ENCODE measurements at places on chromosomes 11 and 22.
A peak's percentile ranks its signal among the peaks of the same experiment; 100 is the strongest.

GRCh38 chr11:83723999-83724398 is 437.8 kb upstream of the CCDC90B start:
- no peak for DNase-seq

- no peak for DNase-seq
These were observed 12.2 kb downstream of the MRGPRD start for GRCh38 chr11:68968306-68969250.

DNA sequence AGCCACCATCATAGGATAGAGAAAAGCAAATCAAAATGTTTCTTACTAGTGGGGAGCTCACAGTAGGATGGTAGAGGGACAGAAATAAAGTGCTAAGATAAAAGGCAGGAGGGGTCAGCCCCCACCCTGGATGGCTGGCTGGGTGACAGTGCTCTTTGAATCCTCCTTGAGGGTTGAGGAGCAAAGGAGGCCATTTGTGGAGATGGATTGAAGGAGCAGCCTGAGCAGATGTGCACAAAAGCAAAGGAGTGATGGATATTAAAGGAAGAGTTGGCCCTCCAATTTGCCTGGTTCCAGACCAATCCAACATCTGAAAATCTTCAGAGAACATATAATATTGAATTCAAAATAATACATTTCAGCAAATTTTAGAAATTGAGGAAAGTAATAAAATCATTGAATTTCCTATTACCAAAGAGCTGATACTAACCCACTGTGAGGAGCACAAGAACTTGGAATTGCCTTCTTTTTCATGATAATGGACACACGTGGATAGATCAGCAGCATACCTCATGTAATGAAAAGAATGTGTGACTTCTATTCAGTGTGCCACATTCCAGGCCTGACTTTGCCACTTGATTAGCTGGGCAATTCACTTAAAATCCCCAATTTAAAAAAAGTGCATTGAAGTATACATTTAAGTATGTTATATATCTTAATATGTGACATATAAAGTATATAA is 287.0 kb downstream of the FAT3 start:
- DNase-seq = no peak

DNA sequence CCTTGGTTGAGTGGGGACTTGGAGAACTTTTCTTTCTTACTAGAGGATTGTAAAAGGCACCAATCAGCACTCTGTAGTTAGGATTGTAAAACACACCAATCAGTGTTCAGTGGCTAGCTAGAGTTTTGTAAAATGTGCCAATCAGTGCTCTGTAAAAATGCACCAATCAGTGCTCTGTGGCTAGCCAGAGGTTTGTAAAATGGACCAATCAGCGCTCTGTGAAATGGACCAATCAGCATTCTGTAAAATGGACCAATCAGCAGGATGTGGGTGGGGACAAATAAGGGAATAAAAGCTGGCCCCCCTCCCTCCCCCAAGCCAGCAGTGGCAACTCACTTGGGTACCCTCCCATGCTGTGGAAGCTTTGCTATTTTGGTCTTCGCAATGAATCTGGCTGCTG is 5.5 kb upstream of the DRG1 start:
- no peak for DNase-seq

DNA sequence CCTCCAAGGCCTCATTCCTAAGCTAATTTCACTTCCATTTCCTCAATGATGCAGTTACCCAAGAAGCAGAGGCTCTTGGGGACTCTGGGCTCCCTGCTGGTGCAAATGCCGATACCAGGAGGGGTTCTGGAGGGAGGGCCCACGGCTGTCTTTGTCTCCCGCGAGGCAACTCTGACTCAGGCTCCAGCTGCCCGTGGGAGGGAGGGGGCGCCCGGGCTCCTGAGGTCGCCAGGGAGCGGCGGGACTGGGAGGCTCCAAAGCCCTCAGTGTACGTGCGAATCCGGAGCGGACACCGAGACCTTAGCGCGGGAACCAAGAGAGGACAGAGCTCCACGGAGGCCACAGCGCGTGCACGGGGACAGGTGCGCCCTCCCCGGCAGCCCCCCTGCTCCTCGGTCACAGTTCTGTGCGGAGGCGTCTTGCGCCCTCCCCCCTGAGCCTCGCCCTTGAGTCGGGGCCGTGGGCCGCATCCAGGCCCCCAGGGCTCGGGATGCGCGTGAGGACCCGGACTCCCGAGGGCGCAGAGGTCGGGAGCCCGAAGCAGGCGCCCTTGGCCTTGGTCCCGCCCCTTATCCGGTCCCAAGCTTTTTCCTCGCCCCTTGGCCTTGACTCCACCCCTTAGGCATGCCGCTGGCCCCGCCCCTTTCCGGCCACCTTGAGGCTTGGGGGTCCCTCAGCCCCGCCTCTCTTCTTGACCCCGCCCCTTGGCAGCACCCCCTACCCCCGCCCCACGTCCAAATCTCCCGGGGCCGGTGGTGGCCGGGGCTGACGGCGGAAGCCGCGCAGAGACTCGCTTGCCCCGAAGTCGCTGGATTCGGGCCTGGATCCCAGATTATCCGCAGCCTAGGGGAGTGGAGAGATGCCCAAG is 4.7 kb upstream of the SHISA8 start:
- no peak for DNase-seq

GRCh38 chr11:117011541-117011898 is 86.7 kb downstream of the SIK3 start:
- no peak for DNase-seq

- no peak for DNase-seq
These were observed 379.1 kb downstream of the MN1 start for GRCh38 chr22:27422442-27422841.

- no peak for DNase-seq
These were observed 765 bp downstream of the ZFPL1 start for GRCh38 chr11:65084598-65085375.

- no peak for DNase-seq
These were observed 12.1 kb downstream of the SPATA19 start for GRCh38 chr11:133832991-133833897.

DNA sequence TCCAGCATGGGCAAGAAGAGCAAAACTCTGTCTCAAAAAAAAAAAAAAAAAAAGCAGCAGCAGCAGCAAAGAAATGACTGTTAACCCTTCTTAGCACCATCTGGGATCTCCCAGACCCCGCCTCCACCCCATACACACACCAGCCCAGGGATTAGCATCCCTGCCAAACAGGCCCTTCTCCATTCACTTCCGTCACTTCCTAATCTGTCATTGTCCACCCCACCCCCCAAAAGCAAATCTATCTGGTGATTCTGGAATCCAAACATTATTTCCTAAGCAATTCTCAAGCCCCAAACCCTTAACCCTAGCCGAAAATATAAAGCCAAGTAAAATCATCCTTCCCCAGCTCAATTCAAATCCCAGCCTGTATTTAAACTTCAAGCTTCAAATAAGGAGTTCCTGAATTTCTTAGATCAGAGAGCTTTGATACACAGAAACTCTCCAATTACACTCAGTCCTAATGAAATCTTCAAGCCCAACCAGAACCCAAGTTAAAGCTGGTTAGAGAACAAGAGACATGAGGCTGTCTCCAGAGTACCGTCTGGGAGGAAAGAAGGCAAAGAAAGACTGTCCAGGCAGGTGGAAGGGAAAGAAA is 6.0 kb upstream of the AHNAK start:
- no peak for DNase-seq

DNA sequence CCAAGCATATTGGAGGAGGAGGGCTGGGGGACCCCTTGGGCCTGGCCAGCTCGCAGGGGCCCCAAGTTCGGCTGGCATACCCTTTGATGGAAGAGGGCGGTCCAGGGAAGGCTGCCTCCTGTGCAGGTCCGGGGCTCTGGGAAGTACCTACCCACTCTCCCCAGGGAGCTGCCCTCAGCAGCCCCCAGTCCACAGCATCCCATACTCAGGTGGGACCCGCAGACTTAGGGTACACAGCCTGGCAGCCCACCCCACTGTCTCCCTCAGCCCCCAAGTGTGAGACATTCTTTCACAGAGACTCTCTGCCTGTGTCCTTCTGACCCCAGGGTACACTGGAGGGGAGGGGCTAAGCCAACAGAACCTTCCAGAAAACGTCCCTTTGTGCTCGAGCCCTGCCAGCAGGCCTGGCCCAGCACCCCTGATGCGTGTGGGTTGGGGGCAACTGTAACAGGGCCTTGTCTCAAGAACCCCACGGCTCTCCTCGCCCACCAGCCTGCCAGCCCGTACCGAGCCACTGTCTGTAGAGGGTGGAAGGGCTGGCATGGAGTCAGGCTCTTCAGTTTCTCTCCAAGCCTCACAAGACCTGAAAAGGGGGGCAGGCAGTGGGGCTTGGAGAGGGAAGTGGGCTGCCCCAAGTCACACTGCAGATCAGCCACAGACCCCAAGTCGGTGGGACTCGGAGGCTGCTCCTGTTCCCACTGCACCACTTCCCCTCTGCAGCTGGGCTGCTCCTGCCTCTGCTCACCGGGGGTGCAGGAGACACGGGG is 7.0 kb upstream of the TNFRSF13C start:
- no peak for DNase-seq

- peak; percentile 54 for DNase-seq
These were observed 572 bp upstream of the APLP2 start for GRCh38 chr11:130068986-130069658.

GRCh38 chr22:22358686-22359085 is 114.1 kb downstream of the VPREB1 start:
- DNase-seq = no peak

DNA sequence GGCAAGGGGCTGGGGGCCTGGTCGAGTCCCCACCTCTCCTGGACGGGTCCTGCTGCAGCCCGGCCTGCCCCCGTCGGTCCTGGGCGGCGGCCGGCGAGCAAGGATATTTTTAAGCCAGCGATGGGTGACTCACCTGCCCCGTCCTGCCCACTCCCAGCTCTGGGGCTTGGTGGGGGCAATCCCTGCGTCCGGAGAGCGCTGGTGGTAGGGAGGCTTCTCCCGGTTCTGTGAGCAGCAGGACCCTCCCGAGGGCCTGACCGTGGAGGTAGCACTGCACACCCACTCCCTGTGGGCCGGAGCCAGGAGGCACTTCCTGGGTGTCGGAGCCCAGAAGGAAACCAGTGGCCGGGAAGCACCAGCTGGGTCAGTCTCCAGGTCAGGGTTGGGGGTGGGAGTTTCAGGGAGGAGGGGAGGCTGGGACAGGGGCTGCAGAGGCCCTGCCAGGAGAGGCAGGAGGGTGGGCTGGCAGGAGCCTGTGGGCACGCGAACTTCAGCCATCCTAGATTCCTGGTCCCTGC is 467 bp downstream of the EPS8L2 start:
- no peak for DNase-seq

- DNase-seq = no peak
These were observed 129.5 kb downstream of the ETS1 start for GRCh38 chr11:128457874-128458273.

DNA sequence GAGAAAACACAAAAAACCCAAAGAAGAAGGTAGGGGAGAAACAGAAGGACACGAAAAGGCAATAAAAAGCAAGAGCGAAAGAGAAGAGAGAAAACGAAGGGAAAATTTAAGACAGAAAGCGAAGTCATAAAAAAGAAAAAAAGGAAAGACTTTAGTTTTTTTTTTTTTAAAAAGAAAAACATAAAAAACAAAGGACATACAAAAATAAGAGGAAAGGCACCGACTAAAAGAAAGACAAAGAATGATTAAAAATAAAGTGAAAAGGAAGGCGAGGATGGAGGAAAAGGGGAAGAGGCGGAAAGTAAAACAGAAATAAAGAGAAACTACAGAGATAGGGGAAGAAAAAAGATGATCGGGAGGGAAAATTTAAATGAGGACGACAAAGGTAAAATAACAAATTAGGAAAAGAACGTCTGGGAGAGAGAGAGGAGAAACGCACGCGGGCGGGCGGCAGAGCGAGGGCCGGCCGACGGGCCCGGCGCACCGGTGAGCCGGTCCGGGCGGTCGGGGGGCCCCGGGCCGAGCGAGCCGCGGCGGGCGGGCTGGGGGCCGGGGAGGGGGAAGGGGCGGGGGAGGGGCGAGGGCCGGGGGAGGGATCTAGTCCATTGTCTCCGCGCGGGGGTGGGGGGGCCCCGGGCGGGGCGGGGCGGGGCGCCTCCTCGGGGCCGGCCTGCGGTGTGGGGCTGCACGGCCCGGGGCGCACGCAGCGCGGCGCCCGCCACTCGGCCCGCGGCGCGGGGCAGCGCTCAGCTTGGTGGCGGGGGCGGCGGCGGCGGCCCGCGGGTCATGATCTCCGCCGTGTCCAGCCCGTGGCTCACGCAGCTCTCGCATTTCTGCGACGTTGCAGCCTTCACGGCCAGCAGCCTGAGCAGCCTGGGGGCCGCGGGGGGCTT is at the start of gene TBX1:
TBX1 (plus strand) TSS at position 721 of the 893 bp plus-strand sequence; CDS start at position 787, 66 bp downstream.
- DNase-seq = no peak

- DNase-seq = no peak
These were observed 26.6 kb upstream of the SEPTIN5 start for GRCh38 chr22:19687561-19688300.

DNA sequence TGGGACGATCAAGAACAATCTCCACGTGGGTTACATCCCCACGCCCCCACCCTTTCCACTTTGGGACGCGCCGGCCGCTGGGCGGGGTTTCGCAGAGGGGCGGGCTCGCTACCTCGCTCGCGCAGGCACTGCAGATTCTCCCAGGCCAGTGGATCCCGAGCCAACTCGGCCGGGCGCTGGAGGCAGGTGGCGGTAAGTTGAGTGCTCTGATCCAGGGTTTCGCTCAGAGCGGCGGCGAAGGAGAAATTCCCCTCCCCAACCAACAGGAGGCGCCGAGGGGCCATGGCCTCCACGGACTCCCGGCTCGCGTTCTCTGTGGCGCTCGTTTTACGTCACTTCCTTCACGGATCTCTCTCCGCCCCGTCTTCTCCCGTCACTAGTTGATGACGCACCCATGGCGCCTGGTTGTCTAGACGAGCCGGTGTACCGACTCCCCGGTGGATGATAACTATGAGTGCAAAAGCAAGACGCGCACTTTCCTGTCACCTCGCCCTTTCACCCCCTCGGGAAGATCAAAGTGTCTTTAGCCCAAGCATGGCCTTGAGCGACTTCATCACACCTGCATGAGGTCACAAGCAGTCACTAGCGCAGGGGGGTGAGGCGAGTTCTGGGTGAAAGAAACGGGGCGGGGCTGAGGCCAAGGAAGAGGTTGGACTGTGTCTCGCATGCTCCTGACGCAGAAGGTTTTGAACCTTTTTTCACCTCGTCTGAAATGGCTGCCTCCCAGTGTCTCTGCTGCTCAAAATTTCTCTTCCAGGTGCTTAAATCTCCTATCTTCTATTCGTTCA is at the start of the genes CFAP68 and FDXACB1:
CFAP68 (plus strand) TSS at position 693 of the 788 bp plus-strand sequence; CDS start at position 713, 20 bp downstream.
FDXACB1 (minus strand) TSS at position 317 of the 788 bp plus-strand sequence; CDS start at position 284, 33 bp downstream.
- DNase-seq = peak; percentile 91

GRCh38 chr11:63880403-63880790 is 36.6 kb downstream of the RCOR2 start:
- DNase-seq = no peak
